Stimulated activated CD8-positive, alpha-beta memory T cell treated with anti-CD3 and anti-CD28 coated beads, Interleukin-12 subunit alpha, Interleukin-12 subunit beta, amount 100 ng/mL, for 1 hour (primary cell): ENCODE measurements at places on chromosomes 16 and 17.

- DNase-seq = no peak
These were observed 128.8 kb downstream of the ASIC2 start for GRCh38 chr17:33164169-33164881.

GRCh38 chr17:9959377-9959981 is 54.4 kb upstream of the RCVRN start:
- no peak for DNase-seq

DNA sequence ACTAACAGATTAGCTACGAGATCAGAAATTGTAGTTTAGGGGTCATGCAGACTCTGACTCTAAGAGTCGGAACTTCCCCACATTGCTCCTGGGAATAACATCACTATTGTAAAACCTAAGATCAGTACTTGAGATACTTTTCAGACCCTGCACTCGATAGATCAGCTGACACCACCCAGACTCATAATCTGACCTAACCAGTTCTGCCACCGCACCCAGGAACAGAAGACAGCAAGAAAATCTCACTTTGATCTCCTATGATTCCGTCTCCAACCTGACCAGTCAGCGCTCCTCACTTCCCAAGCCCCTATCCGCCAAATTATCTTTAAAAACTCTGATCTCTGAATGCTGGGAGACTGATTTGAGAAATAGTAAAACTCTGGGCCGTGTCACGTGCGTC is 27.2 kb upstream of the ASGR2 start:
- no peak for DNase-seq

GRCh38 chr16:85627526-85628264 is 14.6 kb downstream of the GSE1 start:
- DNase-seq = no peak

GRCh38 chr17:7423679-7424078 is 1.7 kb upstream of the SPEM2 start:
- no peak for DNase-seq

- DNase-seq = no peak
These were observed 184.6 kb upstream of the WSB1 start for GRCh38 chr17:27109346-27109745.

- DNase-seq = no peak
These were observed 53.8 kb downstream of the COG7 start for GRCh38 chr16:23398987-23399805.

- no peak for DNase-seq
These were observed 98.7 kb downstream of the ABCC12 start for GRCh38 chr16:48057048-48057447.

- no peak for DNase-seq
These were observed 1.3 kb upstream of the NUTF2 start for GRCh38 chr16:67845291-67846062.

DNA sequence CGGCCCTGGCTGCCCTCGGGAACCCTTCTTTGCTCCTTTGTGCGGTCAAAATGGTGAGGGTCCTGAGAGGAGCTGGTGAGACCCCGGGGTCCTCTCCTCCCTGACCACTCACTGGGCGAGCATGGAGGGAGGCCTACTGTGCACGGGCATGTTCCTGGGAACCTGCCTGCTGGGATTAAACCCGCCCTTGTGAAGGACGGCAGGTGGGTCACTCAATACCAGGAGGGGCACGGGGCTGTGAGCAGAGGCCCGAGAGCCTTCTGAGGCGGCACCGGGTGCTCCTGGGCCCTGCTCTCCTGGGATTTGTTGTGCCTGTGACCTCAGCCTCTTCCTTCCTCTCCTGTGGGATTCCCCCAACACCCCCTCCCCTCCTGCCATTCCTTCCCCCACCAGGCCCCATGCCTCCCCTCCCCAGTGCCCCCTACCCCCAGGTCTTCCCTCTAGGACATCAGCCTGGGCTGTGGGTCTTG is 19.7 kb downstream of the METRNL start:
- DNase-seq = no peak

DNA sequence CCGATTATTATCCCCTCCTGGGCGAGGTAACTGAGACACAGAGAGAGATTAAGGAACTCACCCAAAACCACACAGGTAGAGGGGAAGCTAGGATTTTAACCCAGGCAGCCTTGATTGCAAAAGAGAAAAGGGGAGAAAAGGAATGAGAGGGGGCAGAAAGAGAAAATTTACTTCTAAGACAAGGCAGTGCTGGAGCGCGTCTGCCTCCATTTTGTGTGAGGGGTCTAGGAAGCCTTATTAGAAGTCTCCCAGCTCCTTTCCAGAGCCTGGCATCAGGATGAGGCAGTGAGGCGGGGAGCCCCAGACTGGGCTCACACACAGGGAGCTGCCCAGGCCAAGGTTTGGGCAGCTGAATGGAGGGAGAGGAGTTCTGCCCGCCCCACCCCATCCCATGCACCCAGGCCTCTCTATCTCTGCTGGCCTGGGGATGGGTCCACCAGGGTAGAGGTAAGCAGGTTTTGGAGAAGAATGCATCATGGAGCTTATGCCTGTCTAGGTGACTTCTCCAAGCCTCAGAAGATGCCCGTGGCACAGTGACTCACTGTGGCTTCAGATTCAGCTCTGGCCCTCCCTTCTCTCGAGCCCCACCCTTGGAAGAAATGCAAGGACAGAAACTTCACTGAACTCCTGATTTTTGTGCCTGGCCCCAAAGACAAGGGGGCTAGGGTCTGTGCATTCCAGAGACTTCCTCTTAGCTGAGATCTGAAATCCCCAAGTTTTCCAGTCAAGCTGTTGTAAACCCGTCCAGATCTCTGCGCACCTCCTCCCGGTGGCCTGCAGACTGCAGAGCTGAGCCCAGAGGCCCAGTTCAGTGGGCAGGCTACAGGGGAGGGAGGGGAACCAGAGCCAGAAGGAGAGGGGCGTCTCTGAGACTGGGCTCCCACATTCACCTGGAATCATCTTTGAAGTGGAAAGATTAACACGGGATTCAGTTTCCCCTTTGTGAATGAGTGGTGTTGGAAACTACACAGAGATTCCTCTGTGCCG is 95.1 kb upstream of the CDH5 start:
- DNase-seq = no peak
